ENCODE measurements at places on chromosomes 2 and 18. TPM values are rescaled to one million over a fixed set of nuclear protein-coding genes. Genes with fewer than 3 reads are reported as not detected.

The ACVR1C gene
- 1.6 TPM for total RNA-seq

The DSC1 gene
- not detected for total RNA-seq

DNA sequence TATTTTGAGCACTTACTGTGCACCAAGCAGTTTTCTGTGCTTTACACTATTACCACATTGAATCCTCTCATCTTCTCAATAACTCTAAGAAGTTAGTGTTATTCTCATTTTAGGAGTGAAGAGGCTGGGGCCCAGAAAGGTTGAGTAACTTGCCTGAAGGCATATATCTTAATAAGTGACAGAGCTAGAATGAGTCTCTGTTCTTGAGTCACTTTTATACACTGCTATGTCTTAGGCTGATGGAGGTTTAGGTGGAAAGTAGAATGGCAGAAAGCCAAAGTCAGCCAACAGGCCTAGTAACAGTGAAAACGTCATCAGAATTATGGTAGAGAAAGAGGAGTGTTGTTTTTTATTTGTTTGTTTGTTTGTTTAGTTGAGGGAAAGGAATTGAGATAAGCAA, 27.9 kb upstream of the RPE start:
- no peak for DNase-seq

GRCh38 chr2:16559278-16560067, 106.2 kb downstream of the CYRIA start:
- DNase-seq = no peak

- peak; percentile 10 for DNase-seq
Measured at GRCh38 chr18:37565977-37566478, 430 bp upstream of the CELF4 start.

- no peak for DNase-seq
Measured at GRCh38 chr2:199680482-199680881, 170.5 kb downstream of the FTCDNL1 start.

DNA sequence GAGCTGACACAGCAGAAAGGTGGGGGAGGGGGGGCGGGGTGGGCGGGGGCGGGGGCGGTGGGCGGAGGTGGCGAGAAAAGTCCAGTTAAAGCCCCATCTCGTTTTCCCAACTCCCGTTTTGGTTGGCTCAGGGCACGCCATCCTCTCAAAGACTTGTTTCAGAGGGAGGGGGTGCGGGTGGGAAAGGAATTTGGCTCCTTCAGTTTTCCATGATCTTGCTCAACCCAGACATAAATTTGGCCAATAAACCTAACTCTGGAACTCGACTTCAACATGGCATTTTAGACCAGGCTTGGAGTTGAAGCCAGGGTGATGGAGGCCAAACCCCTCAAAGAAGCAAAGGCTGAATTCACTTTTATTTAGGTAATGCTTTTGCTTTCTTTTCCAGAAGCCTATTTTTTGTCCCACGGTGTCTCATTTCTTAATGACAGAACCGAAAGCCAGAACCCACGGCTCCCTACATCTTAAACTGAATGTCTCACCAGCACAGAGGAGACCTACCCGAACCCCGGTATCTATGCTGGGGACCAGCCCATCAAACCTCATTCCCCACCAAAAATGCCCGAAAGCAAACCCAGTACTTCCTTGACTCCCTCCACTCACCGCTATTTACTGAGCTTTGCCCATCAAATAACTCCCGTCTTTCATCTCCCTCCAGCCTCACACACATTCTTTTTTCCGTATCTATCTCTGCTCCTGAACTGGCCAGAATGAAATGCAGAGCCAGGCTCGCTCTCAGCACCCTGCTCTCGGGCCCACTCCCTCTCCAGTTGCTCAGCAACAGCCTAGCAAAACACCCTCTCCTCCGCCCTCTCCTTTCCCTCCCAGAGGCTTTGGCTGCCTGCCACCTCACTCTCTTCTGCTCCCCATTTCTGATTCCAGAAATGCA, 4.3 kb downstream of the IGFBP5 start:
- peak; percentile 67 for DNase-seq

The ELP2 gene
- total RNA-seq = 76.5 TPM

DNA sequence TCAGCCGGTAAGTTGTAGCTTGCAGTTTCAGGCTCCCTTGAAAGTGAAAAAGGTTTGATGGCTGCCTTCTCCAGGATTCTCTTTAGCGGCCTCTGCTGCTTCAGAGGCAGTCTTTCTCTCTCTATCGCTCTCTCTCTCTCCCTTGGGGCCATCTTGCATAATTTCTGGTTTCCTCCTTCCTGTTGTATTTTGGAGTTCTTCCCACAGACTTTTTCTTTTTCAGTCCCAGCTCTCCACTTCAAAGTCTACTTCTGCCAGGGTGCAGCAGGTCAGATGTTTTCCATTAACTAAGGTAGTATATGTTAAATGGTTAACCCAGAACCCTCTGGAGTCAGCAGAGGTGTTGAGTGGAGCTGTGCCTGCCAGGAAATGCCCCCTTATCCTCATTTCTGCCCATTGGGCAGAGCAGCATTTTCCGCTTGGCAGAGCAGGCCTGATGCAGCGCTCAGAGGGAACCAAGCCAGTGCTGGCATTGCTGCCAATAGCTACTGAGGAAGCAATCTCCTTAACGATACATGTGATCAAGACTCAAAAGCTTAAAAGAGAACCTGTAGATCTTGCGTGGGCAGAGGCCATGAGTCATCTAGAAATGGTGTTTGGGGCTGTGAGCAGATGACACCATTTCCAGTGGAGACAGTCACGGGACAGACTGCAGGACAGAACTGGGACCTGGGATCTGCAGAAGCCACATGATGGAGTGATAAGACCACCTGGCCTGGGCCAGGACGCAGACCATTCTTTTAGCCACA, 20.8 kb downstream of the DBI start:
- peak; percentile 64 for DNase-seq

DNA sequence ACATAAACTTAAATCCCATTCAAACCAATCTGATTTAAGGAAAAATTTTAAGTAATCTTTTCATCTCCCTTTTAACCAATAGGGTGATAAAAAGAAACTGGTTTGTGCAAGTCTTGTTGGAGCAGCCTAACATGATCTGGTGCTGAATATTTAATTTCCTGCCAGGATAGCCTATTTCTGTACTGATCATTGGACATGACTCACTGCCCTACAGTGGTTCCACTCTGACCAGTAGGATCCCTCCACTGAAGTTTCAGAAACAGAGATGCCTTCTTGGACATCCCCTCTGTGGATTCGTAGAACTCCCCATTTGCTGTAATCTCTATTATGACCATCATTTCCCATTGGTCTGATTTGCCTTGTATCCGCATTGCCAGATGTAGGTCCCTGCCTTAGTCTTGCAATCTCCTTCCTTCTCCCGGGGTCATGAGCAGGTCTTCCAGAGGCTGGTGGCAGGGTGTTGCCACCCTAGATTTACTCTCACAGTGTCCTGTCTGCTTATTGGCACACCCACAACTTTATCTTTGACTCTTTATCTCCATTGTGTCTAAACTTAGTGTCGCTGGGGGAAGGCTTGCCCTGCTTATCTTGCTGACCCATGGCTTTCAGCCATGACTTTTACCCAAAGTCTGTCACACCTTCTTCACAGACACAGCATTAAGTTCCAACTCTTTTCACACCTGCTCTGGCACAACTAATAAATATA, 12.3 kb upstream of the SETBP1 start:
- no peak for DNase-seq

DNA sequence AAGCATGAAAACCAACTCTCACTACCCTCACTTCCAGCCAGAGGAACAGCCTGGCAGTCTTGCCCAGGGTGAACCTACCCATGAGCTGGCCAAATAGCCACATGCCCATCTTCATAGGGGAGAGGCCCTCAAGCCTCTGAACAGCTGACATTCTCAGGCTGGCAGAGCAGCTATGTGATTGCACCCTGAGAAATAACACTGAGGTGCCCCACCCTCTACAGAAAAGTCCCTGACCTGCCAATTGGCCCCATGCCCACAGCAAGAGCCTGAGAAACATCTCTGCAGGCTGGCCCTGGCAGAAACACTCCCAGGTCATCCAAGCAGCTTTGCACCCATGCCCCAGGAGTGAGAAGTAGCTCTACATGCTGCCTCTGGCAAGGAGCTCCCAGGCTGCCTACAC, 127.4 kb upstream of the OTX1 start:
- no peak for DNase-seq

The SLC23A3 gene
- total RNA-seq = 1.9 TPM

The ASAP2 gene
- total RNA-seq = 0.21 TPM

The LOXHD1 gene
- 0.05 TPM for total RNA-seq

The AQP12B gene
- total RNA-seq = not detected

GRCh38 chr2:112583497-112584133, 794 bp upstream of the CHCHD5 start:
- no peak for DNase-seq

DNA sequence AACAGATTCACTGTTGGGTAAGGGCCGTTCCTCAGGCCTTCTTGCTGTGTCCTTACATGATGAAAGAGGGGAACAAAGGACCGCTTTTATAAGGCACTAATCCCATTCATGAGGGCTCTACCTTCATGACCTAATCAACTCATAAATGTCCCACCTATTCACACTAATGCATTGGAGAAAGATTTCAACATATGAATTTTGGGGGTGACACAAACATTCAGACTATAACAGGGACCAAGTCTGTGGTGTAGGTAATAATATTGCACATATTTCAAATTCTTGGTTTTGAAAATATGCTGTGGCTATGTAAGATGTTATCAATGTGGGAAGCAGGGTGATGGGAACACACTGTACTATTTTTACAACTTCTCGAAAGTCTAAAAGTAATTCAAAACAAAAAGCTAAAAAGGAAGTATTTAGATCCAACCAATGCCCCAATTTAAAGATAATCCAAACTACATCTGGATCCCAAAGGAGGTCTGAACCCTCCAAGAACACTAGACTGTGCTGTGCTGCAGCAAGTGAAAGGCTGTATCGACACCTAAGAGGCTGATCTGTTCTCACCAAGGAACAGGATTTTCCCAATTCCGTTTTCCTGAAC, 82.4 kb upstream of the TGIF1 start:
- DNase-seq = no peak

The LAMA1 gene
- not detected for total RNA-seq

DNA sequence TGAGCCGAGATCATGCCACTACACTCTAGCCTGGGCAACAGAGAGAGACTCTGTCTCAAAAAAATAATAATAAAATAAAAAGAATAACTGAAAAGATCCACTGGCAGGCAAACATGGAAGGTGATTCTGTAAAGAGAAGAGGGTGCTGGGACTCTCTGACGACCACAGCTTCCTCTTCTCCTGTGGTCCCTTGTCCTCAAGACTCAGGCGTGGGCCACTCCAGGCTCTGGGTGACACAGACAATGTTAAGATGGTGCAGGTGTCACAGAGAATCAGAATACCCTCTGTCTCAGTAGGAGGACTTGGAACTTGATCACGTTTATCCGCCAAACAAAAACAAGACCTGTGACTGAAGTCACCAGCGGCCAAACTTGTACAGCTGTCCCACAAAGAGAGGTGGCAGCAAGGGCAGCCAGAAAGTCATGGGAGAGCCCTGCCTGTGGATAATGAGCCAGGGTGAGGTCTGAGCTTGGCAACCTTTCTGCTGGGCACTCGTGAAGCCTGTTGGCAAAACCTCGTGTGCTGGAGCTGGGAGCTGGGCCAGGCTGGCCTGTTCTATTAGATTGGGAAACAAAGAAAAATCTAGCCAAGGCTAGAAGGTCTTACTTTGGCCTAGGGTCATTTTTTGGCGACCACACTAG, 76.4 kb upstream of the ITGA6 start:
- no peak for DNase-seq

DNA sequence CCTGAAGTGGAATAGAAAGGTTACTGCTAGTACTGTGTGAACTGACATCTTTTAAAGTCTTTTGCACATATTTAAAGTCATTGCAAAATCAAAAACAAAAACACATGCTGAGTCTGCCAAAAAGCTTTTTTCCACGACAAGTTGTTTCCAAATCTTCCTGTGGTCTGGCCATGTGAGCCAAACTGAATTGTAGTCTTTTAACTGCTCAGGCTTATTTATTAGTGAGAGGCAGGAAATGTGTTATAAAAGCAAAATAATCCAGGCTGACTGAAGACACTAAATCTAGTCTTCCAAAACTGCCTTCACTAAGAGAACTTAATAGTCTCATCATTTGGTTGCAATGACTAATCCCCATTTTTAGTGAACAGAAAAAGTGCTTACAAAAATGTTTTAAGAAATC, 2.3 kb downstream of the KRCC1 start:
- no peak for DNase-seq

The TET3 gene
- 17.3 TPM for total RNA-seq

The SYT4 gene
- total RNA-seq = not detected

DNA sequence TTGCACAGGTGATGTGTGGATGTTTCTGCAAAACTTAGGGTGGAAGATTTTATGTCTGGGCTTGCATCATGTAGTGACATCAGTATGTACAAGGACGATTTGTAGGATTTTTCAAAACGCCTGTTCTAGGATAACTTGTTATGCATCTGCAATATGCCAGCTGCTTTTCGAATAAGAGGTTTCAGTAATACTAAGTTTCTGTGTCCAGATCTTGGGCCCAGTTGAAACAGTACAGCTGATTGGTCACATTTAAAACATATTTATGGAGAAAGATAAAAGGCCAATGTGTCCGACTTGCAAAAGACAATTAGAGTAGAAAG, 1.2 kb downstream of the PTPN4 start:
- DNase-seq = no peak

DNA sequence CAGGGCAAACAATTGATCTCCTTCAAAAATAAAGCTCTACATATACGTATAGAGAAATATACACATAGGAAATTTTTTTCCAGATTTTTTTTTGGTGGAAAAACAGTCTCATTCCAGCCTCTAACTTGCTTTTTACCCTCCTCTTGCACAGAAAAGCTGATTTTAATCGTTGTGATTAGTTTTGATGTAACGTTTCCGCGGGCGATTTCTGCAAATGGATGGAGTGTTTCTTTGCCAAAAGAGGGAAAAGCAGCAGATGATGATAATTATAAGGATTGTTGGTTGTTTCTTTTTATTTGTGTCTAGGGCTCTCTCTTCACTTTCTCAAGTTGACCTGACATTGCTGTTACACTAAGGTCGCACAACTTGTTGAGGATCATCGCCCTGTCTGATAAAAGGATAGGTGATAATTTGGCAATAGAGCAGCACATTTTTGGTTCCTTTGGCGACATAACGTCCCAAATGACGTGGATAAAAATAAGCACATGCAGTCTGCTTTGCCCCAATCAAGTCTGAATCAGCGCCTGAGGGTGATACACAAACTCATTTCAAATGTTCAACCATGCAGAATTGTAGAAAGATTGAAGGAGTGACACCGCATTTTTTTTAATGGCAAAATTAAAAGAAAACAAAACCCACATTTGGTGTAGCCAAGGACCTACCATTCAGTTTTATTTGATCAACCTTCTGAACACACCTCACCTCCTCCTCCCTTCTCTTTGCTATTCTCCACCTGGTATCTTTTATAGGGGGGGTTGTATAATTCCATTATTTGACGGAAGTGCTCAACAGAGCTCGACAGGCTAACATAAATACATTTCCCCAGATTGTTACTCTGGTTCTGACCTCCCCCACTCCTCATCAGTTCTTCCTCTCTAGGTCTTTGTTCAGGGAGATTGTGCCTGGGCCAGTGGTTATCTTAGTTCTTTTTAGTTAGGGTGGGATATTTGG, 109.6 kb upstream of the KCTD1 start:
- DNase-seq = no peak

DNA sequence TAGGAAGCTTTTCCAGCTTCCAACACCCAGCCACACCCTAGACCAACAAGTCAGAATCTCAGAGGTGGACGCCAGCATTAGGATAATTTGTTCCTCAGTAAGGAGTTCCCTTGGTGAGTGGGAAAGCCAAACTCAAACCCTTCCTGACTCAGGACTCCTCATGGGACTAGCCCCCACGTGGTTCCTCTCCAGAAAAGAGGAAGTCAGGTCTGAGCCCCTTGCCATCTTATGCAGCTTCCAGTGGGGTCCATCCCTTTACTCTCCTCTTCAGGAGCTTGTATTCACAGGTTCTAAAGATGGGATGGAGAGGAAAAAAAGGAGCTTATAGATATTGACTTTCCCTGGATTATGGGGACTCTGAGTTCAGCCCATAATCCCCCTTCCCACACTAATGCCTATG, 14.8 kb upstream of the NOTO start:
- no peak for DNase-seq

The RPRM gene
- total RNA-seq = not detected
